ENCODE measurements at places on chromosomes 7 and 10.

DNA sequence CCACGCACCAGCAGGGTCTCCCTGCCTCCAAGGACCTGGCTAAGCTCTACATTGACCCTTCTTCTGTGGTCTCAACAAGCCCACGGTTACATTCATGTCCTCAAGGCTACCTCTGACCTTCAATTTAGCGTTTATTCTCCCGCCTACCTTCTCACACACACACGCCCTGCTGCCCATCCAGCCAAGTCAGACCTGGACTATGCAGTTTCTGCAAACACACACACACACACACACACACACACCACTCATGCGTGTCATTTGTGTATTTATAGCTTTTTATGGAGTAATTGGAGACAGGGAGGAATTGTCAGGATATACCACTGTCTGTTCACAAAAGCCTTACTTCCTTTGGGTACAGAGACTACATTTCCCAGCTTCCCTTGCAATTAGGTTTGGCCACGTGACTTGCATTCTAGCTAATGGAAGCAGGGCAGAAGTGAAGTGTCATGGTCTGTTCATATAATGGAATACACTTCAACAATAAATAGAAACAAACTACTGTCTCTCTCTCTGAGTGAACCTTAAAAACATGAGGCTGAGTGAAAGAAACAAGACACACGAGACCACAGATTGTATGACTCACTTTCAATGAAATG lies 53.8 kb upstream of the CPXM2 start:
- peak; percentile 6 for DNase-seq

GRCh38 chr10:92074126-92074887 lies 150.7 kb downstream of the BTAF1 start:
- no peak for DNase-seq

DNA sequence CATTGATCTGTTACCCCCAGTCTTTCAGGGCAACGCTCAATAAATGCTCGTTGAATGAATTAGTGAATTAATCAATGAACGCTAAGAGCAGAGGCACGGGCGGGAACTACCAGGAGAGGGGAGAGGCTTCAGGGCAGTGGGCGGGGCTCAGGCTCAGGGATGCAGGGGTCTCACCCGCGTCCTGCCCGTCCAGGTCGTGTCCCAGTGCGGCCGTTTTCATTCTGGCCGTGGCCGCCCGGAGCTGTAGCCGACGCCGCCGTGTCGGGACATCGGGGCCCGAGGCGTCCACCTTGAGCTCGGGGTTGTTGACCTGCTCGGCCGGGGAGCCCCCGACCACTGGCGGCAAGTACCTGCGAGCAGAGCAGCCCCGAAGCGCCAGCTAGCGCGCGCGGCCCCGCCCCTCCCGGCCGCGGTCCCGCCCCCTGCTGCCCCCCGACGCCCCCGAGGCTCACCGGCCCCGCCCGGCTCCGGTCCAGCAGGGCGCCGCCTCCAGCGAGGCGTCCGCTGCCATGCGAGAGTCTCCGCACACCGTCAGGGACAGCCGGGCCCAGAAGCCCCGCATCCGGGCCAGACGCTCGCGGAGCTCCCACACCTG lies 2.8 kb upstream of the GAL3ST4 start:
- DNase-seq, result no peak

DNA sequence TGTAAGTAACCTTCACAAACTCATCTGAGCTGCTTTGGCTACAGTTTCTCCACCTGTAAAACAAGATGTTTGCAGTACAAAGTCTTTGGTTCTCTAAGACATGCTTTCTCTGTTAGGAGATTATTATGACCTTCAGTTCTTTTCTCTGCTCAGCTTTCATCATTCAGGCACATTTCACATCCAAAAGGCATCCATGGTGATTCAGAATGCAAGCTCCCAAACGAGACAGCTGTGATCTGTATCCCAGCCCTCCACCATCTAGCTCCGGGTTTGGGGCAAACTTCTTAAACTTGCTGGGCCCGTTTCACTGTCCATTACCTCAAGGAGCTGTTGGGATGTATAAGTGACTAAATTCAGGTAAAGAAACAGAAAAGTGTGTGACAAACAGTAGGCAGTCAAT lies 95.8 kb upstream of the COL1A2 start:
- no peak for DNase-seq

DNA sequence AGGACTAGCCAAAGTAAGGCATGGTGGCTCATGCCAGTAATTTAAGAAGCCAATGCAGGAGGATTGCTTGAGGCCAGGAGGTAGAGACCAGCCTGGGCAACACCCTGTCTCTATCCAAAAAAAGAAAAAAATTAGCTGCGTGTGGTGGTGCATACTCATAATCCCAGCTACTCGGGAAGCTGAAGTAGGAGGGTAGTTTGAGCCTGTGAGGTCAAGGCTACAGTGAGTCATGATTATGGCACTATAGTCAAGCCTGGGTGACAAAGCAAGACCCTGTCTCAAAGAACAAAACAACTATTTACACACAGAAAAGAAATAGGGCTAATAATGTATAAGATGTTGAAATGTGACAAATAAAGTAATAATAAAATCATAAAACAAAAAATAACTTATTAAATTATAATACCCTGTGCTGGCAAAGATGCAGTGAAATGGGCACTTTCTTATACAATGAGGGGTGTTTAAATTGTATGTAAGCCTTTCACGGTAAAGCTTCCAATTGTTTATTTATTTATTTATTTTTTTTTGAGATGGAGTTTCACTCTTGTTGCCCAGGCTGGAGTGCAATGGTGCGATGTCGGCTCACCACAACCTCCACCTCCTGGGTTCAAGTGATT lies 175.2 kb downstream of the TPST1 start:
- DNase-seq, result no peak

GRCh38 chr7:30331338-30331737 lies 46.9 kb downstream of the ZNRF2 start:
- DNase-seq, result no peak

- DNase-seq, result no peak
Measured at GRCh38 chr7:122881324-122881723, 4.9 kb downstream of the CADPS2 start.

- DNase-seq, result no peak
Measured at GRCh38 chr7:68218461-68218860, 1221.8 kb downstream of the TYW1 start.

- no peak for DNase-seq
Measured at GRCh38 chr10:3919709-3920308, 134.8 kb upstream of the KLF6 start.

DNA sequence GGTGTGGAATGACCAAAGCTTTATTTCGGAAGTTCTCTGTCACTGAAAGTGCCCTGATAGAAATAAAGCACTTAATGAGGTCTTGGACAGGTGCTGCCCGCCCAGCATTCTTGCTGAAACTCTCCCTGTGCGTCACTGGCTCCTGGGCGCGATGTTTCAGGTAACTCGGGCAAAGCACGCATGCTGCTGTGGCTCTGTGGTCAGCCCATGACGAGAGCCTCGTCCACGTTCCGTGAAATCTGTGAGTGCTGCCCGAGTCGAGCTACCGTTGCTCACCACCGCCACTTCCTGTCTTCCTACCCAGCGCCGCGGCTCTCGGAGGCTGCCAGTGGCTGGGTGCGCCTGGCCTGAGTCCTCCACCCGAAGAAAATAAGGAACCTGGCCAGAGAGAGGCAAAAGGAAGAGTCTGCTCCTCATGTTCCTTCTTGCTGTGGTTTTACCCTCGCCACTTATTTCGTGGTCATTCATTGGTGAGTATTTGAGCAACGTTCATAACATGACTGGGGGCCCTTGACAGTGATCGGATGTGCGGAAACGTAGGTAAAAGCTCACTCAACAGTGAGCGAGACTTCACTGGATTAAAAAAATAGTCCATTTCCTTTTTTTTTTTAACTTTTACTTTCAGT lies 95.5 kb downstream of the MAP3K8 start:
- peak; percentile 88 for DNase-seq

DNA sequence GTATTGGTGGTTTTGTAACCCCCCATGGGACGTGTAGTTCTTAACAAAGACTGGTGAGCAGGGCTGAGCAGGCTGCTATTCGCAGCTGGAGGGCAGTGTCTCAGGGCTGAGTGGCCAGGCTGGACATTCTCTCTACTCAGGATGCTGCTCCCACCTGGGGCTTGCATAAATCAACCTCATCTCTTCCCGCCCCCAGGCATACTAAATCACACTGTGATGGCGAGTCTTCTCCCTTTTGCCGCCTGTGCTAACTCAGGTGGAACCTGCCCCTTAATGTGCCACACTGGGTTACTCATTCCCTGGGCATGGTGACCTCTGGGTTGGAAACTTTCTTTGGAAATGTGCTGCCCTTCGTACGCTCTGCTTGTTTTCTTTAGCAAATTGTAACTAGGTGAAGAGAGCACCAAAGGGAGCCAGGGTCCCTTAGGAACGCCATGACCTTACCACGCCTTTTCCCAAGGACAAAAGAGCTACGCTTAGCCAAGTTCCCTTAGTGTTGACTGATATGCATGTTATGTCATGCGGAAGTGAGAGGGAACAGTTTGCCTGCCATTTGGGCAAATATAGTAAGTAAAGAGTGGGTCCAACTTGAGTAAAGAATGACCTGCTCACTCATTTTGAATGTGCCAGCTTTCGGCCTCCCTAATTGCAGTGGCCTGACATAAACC lies 40.4 kb upstream of the COBL start:
- DNase-seq, result no peak

DNA sequence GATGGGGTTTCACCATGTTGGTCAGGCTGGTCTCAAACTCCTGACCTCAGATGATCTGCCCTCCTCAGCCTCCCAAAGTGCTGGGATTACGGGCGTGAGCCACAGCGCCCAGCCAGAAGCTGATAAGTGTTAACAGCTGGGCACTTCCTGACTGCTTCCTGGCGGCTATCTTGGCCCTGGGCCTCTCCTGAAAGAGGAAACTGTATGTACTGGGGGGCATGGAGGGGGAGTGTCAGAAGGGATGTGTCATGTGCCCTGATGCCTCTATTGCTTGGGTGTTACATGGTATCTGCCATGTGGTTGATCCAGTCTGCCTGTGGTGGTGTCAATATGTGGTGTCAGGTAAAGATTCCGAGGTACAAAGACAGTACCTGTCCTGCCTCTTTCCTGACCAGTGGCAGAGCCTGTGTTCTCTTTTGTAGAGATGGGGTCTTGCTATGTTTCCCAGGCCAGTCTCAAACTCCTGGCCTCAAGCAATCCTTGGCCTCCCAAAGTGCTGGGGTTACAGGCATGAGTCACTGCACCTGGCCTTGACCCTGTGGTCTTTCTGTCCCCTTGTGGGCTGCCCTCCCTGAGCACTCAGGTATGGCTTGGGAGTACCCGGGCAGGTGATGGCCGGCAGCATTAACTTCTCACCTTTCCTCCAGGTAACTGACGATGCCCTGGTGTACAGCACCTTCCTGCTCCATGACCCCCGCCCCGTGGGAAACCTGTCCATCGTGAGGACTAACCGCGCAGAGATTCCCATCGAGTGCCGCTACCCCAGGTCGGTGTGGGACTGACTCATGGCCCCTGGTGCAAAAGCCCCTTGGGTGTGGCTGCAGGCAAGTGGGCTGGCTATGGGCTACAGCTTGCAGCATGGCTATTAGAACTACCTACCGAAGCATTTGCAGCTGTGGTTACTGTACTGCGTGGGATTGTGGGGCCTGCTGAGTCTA lies 4.4 kb downstream of the ZP3 start:
- peak; percentile 31 for DNase-seq

DNA sequence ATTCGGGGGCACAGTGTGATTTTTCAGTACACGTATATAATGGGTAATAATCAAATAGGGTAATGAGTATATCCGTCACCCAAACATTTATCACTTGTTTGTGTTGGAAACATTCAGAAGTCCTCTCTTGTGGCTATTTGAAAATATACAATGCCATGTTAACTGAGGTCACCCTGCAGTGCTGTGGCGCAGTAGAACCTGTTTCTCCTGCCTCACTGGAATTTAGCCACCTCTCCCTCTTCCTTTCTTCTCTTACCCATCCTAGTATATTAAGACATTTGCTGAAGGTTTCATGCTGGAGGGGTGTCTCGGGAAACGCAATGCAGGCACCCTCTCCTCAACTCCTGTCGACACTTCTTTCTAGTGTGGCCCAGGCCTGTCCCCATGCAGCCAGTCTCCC lies 425.3 kb upstream of the MKI67 start:
- no peak for DNase-seq

- peak; percentile 30 for DNase-seq
Measured at GRCh38 chr7:30116771-30117170, 18.0 kb upstream of the MTURN start.

DNA sequence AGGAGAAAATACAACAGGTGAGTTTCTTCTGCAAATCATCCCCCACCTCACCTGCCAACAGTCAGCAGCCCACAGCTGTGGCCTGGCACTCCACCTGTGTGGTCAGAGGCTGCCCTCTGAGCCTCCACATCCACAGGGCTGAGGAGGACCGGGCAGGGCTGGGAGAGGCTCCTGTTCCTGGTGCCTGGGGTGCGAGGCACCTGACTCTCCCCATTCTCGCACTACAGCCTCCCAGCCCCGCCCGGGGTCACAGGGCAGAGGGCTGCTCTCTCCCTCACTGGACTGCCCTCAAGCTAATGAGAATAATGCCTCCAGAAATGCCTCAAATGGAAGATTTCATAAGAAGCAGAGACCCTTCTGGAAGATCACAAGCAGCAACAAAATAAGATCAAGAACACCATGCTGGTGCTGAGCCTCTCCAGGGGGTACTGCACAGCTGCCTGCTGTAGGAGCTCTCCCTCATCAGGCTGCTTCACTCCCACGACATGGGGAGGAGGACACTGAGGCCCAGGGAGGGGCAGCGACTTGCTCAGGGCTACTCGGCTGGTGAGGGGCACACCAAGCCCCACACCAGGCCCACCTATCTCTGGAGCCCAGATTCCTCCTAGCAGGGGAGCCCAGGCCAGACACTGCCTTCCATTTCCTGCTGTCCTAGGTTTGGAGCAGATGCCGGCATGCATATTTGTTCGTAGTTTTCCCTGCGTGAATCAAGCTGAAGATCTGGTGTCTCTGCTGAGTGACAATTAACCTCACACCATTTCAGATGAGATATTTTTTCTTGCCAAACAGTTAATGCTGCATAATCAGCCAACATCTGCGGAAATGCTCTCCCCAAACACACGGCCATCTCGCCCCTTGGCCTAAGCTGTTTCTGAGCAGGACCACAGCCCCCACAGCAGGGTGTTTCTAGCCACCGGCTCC lies 76.5 kb downstream of the FAM53B start:
- DNase-seq, result no peak

DNA sequence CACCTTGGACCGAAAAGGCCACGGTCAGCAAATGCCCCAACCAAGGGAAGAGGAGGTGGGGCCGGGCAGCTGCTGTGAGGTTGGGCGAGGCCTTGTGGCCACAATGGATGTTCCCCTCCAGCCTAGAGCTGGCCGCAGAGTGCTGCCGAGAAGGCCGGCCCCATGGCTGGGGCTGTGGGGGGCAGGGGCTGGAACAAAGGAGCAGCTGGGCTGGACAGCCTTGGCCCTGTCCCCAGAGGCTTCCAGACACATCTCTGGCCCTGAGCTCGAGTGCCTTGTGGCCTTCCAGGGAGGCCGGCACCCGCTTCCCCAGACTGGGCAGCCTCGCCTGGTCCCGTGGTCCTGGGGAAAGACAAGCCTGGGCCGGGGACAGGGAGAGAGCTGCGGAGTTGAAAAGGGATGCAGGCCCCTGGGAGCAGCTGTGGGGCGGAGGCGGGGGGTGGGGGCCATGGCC lies 88.0 kb downstream of the PDGFA start:
- no peak for DNase-seq

- DNase-seq, result no peak
Measured at GRCh38 chr7:27767374-27767773, 27.4 kb downstream of the TAX1BP1 start.

Measured in inflammatory macrophage treated with lipopolysaccharide for 1 hour (primary cell).